ENCODE measurements at places on chromosomes 6 and 20.
A peak's percentile ranks its signal among the peaks of the same experiment; 100 is the strongest.

- no peak for DNase-seq
Observed at GRCh38 chr6:118502169-118502568, 45.9 kb upstream of the PLN start.

- no peak for DNase-seq
Observed at GRCh38 chr20:48831718-48832404, 4.1 kb upstream of the PREX1 start.

DNA sequence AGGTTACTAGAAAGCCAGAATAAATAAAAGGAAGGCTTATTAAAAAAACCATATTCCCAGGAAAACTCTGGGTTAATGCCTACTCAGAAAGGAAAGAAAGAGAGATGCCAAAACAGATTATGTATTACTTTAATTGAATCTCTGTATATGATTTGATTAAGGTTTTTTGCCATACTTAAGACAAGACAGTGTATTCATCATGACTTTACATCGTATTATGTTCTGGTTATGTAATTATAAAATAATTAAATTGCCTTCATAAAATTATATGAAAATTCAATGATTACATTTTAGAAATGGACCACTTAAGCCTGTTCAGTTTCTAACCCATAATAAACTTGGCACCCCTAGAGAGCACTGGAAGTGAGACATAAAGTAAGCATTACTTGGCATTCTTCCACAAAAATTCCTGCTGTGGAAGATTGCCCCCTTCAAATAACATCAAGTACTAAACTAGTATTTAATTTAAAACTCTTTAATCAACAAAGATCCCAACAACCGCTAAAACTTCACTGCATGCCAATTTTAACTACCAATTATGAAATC is 20.8 kb upstream of the IBTK start:
- no peak for DNase-seq

GRCh38 chr20:44208770-44209169 is 1.8 kb downstream of the OSER1 start:
- DNase-seq = peak; percentile 45

GRCh38 chr6:84449220-84449619 is 221.8 kb upstream of the CEP162 start:
- DNase-seq = no peak

GRCh38 chr6:115271434-115271833 is 789.3 kb downstream of the FRK start:
- no peak for DNase-seq

DNA sequence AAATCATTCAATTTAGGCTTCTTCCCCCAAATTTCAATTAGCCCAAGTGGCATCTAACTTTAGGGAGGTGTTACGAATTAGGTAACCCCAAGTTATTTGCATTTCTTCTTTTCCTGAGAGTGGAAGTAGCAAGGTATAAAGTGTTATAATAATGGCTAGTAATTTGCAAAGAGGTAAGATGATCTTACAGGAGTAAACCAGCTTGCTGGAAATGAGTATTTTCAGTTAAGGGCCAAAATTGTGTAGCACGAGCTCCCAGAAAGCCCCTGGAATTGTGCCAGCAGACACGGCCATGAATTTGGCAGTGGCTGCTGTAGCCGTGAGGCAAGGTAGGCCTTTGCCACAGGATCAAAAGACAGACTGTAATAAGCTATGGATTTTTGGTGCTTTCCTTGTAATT is 38.0 kb downstream of the CITED2 start:
- DNase-seq = no peak

- DNase-seq = no peak
Observed at GRCh38 chr6:66578362-66578761, 871.3 kb upstream of the EYS start.

DNA sequence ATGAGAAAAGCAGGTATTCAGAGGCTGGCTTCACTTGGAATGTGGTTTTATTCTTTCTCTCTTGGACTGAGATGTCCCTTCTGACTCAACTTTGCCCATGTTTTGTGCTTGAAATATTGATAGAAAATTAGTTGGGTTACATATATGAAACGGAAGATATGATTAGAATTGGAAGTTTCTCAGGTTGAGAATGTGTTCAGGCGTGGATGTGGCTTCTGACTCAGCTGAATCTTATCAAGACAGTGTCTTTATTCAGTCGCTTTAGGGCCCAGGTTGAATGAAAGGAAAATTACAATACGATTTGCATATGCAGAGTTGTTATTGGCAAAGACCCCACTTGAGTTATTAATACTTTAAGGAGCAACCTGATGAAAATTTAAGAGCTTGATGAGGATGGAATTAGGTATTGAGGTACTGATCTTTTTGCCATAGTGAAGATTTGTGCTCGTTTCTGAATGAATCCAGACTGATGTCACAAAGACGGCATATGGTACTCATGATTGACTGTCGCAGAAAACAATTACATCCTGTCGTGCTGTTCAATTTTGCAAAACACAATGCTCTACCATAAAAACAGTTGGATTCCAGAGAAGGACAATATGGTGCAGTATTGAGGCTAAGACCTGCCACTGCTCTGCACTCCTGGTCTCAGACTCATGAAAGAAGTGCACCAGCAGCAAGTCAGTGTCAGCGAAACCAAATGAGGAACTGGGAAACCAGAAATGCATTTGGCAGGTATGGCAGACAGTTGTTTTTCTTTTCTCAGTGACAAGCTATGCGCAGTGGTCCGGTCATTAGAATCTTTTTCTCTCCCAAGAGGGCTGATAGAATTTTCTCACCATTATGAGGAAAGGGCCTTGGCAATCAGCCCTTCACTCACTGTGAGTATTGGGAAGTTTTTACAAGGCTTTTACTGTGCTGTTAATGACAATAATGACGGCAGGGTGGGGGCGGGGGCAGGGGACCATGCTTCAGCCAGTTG is 158.3 kb downstream of the DOK5 start:
- no peak for DNase-seq

- DNase-seq = no peak
Observed at GRCh38 chr6:89357390-89357789, 4.9 kb upstream of the UBE2J1 start.

DNA sequence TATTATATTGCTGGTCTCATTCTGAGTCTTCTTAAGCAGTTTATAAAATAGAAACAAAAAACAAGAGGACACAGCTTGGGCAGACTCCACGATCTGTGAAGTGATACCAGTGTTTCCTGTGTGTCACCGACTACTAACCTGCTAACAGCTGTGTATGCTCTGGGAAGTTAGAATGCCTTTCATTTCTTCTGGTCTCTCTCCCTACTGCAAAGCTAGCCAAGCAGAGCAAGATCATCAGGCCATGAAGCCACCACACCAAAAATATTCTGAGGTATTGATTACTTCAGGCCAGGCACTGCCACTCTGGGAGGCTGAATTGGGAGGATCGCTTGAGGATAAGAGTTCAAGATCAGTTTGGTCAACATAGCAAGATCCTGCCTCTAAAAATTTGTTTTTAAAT is 46.9 kb upstream of the SMIM29 start:
- DNase-seq = no peak

DNA sequence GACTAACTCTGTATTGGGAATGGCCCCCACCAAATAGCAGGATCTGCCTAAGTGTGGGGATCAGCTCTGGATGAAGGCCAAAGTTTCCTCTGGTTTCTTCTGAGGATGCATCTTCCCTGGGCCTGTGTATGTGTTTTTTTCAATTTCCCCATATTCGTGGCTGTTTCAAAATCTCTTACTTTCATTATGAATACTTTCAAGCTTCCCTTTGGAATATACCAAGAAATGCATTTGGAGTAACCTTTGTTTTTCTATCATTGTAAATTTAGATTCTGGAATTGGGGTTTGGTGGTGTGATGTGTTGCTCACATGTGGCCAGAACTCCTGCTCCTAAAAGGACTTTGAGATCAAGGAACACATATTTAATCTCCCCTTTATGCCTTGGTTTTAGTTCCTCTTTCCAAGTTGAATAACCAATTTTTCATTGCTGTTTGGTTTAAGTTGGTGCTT is 8.4 kb downstream of the ENTPD6 start:
- DNase-seq = no peak

DNA sequence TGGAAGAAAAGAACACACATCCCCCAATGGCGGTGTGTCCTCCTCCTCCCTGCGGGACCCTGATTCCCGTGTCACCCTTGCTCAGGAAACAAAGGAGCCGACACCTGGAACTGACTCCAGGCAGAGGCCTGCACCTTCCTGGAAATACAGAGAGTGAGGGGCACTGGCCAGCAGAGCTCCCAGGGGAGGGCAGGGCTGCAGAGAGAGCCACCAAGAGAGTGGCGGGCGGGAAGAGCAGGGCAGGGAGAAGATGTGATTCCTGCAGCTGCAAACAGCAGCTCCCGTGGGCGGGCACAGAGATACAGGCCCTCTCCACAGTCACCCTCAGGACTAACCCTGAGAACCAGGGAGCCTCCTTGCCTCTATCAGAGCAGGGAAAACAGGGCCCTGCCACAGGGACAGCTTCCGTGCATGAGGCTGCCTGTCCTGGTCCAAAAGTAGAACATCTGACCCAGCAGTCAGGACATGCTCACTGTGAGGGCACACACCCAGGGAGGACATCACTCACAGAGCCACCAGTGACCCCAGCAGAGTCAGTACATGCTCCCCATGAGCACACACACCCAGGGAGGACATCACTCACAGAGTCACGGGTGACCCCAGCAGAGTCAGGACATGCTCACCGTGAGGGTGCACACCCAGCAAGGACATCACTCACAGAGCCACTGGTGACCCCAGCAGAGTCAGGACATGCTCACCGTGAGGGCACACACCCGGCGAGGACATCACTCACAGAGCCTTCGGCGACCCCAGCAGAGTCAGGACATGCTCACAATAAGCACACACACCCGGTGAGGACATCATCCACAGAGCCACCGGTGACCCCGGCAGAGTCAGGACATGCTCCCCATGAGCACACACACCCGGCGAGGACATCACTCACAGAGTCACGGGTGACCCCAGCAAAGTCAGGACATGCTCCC is 193.1 kb downstream of the DLL1 start:
- DNase-seq = no peak

DNA sequence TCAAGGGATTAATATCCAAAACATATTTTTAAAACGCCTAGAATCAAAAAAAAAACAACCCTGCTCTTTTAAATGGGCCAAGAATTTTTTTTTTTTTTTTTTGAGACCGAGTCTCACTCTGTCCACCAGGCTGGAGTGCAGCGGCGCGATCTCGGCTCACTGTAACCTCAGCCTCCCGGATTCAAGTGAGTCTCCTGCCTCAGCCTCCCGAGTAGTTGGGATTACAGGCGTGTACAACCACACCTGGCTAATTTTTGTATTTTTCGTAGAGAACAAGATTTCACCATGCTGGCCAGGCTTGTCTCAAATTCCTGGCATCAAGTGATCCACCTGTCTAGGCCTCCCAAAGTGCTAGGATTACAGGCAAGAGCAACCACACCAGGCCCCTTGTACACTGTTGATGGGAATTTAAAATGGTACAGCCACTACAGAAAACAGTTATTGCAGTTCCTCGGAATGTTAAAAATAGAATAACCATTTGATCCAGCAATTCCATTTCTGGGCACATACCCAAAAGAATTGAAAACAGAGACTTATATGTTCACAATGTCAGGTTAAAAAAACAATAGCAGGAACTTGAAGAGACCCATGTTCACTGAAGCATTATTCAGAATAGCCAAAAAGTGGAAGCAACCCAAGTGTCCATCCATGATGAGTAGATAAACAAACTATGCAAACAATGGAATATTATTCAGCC is 3.1 kb upstream of the MYL9 start:
- no peak for DNase-seq

GRCh38 chr6:6407071-6407741 is 86.7 kb upstream of the F13A1 start:
- no peak for DNase-seq

DNA sequence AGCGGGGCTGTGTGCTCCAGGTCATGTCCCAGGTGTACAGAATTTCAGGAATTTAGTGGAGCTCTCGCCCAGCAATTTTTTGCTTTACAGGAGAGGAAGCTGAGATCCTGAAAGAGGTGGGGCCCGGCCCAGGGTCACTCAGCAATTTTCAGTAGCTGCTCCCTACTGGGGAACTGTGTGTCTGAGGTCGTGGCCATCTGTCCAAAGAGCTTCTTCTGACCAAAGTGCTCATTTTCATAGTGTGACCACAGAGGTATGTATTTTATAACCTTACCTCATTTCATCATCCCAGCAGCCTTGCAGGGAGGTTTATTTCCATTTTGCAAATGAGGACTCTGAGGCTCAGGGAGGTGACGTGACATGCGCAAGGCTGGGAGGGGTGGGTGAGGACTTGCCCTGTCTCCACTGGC is 46.3 kb downstream of the FAM209B start:
- DNase-seq = no peak

DNA sequence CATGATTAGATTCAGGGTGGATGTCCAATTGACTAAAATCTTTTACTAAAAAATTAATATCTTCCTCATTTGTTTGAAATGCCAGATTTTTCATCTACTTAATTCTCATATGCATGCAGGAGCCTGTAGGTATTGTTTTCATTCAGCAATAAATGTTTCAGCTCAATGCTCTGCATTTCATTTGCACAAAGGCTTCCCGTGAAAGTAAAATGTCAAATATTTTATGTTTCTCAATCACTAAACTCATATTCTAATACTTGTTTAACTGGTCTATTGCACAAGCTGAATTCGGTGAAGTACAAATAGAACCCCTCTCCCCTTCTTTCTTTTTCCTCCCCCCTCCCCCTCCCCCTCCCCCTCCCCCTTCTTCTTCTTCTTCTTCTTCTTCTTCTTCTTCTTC is 175.9 kb downstream of the MCHR2 start:
- no peak for DNase-seq

GRCh38 chr20:7989379-7989778 is 30.2 kb downstream of the TMX4 start:
- peak; percentile 3 for DNase-seq

DNA sequence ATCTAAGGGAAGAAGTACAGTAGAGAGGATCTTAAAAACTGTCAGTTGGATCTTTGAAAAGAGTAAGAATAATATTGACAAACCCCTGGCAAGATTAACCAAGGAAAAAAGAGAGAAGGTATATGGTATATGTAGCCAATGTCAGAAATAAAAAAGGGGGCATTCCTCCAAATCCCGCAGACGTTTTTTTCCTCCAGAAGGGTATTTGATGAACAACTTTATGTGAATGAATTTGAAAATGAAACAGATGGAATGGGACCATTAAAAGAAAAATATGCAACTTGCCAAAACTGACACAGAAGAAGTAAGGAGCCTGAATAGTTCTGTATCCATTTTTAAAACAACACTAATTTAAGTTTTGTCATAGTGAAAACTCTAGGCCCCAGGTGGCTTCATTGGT is 35.7 kb downstream of the GFRA4 start:
- no peak for DNase-seq

GRCh38 chr20:44888226-44889103 is 3.0 kb downstream of the YWHAB start:
- no peak for DNase-seq

- DNase-seq = no peak
Observed at GRCh38 chr6:163955756-163956155, 541.2 kb downstream of the QKI start.

Data from foreskin melanocyte (primary cell).